Stimulated activated CD4-positive, alpha-beta T cell treated with anti-CD3 and anti-CD28 coated beads, Interleukin-2, amount 100 ng/mL, for 24 hours (primary cell): ENCODE measurements at places on chromosomes 12 and 14.
A peak's percentile ranks its signal among the peaks of the same experiment; 100 is the strongest.

- no peak for DNase-seq
Measured at GRCh38 chr14:44766285-44766684, 195.5 kb downstream of the KLHL28 start.

GRCh38 chr12:93982771-93983315 is 165.5 kb upstream of the PLXNC1 start:
- DNase-seq, result peak; percentile 18

GRCh38 chr12:101609198-101609597 is 14.4 kb downstream of the MYBPC1 start:
- no peak for DNase-seq

- DNase-seq, result no peak
Measured at GRCh38 chr14:74394549-74394948, 31.5 kb downstream of the SYNDIG1L start.

GRCh38 chr12:45208604-45209487 is 7.0 kb upstream of the ANO6 start:
- no peak for DNase-seq

- DNase-seq, result no peak
Measured at GRCh38 chr14:75861161-75861621, 120.6 kb downstream of the TGFB3 start.

- DNase-seq, result no peak
Measured at GRCh38 chr14:35211067-35211466, 81.1 kb upstream of the PSMA6 start.

DNA sequence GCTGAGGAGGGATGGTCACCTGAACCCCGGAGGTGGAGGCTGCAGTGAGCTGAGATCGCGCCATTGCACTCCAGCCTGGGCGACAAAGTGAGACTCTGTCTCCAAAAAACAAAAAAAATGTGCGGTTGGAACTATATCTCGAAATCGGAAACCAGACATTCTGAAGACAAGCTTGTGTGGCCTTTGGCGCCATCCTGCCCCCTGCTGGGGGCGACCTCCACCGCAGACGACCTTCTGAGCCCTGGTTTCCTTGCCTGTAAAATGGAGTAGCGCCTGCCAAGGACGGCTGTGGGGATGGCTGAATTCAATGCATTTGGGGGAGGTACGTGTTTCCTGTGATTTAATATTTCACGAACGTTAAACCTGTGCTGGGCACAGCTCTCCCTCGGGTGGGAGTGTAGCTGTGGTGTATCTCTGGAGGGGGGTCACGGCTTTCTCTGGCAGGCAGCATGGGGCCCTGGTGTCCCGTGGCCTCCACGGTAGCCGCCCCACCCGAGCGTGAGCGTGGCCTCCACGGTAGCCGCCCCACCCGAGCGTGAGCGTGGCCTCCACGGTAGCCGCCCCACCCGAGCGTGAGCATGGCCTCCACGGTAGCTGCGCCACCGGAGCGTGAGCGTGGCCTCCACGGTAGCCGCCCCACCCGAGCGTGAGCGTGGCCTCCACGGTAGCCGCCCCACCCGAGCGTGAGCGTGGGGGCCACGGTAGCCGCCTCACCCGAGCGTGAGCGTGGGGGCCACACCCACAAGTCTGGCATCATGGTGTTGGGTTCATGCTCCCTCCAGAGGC is 55.3 kb downstream of the LRCOL1 start:
- peak; percentile 35 for DNase-seq

DNA sequence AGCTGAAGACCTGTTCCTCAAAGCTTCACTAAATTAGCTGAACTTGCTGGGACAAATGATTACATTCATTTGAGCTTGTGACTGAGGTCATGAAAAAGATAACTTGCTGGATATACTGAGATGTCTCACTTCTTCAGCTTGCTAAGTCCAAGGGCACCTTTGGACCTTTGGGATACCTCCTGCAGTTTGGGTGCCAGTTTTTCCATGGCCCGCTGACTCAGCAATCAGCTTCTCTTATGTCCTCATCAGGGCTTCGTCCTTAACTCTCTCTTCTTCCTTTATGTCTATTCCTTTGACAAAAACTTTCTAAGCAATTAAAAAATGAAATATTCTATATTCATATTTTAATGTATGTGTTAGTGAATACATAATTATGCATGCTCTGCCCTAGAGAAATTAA is 45.6 kb downstream of the OVCH1 start:
- DNase-seq, result no peak

DNA sequence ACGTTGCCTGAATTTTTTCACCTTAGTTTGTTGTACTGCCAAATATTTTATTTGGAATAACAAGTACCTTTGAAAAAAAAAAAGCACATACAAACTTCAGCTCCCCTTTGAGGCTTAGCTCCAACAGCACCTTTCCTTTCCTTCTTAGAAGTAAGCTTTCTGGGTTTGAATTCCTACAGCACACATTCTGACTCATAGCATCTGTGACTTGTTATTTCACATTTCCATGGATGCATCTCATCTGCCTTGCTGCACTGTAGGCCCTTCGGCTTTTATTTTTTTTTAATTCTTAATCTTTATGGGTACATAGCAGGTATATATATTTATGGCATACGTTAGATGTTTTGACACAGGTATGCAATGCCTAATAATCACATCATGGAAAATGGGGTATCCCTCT is 7.2 kb downstream of the LGALS3 start:
- DNase-seq, result no peak

DNA sequence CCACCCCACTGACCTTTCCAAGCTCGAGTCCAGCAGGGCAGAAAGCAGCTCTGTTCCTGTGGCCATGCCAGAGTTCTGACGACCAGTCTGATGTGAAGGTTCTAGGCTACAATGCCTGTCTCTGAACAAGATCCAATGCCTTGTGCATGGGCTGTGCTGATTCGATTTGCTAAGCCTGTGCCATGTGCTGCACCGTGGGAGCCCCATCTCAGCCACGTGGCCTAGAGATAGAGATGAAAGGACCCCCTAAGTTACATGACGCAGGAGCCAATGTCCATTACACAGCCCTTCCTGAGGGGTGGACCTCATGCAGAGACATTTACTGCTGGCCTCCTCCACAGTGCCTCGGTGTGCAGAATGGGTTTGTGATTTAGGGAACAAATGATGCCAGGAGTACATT is 256.0 kb downstream of the SLC15A4 start:
- no peak for DNase-seq

DNA sequence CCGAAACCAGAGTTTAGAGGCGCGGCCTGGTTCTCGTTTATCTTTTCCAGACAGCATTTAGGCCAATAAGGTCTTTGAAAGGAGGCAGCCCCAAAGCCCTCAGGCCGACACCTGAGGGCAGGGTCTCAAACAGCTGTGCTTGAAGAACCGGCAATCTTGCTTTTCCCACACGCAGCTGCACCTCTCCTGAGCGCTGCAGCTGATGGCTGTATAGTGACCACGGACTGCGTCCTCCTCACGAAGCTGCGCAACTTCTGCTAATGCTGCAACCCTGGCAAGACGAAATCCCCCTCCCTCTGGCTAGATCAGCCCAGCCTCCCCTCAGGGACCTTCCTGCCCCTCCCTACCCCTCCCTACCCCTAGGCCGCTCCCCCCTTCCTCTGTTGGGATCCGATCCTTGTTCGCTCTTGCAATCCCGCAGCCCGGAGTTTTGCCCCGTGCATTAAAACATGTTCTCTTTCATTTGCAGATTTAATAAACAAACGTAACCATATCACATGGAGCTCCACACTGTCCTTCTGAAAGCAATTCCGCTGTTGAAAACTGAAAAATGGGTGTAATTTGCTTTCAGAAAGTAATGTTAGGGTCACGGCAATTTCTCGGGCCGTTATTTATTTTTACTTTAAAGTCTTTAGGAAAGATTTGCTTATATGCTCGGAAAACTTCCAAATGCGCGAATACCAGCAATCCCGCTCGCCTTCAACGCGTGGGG is 4.8 kb upstream of the PAX9 start:
- DNase-seq, result no peak

DNA sequence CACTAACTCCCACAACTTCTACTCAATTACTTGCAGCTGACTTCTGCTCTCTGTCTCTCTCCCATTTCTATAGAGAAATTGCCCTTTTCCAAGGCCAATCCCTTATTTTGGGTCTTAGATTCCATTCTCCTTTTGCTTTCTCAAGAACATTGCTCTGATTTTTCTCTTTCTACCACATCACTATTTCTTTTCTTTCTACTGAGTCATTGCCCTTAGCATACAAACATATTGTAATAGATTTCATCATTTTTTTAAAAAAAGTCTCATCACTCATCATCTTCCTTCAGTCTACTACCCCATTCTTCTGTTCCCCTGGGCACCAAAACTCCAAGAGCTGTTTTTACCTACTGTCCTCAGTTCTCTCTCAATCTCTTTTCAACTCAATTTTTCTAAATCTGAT is 4.4 kb upstream of the KCNA1 start:
- no peak for DNase-seq

- DNase-seq, result no peak
Measured at GRCh38 chr14:53360829-53361228, 207.7 kb upstream of the DDHD1 start.

DNA sequence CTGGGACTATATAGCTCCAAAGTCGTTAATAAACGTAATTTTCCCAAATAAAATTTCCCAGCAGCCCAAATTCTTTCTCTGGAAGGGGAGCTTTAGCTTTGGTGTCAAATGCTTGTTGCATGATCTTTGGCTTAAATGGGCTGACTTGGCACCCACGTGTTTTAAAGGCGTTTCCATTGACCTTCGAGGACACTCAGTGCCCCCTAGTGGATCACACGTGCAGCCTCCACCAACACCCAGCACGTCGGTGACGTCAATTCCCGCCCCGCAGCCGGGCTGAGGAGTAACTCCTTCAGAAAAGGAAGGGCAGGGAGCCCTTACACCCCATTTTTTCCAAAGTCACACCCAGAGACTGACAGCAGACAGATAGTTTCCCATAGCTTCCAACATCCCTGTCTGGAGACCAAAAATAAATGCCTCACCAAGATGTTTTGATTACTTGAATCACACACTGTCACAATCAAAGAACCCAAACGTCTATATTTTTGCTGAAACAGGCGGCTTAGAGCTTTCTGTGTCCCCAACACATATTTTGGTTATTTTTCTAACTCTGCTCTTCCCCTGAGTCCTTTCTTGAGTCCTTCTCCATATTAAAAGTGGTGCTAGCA is 707.9 kb downstream of the AACS start:
- peak; percentile 35 for DNase-seq

DNA sequence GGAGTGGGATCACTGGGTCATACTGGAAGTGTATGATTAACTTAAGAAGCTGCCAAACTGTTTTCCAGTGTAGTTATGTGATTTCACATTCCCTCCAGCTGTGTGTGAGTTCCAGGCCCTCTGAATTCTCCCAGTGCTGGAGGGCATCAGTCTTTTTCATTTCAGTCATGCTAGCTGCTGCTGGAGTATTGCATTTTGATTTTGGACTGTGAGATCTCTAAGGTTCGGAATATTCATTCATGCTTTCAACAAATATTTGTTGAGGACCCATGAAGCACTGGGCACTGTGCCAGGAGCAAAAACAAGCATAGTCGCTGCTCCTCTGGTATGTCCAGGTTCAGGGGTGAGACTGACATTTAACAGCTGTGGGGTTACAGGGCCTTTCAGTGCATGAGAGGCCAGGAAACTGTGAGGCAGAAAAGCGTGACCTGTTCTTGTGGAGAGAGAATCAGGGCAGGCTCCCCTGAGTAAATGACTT is 133.2 kb downstream of the SCARB1 start:
- no peak for DNase-seq

DNA sequence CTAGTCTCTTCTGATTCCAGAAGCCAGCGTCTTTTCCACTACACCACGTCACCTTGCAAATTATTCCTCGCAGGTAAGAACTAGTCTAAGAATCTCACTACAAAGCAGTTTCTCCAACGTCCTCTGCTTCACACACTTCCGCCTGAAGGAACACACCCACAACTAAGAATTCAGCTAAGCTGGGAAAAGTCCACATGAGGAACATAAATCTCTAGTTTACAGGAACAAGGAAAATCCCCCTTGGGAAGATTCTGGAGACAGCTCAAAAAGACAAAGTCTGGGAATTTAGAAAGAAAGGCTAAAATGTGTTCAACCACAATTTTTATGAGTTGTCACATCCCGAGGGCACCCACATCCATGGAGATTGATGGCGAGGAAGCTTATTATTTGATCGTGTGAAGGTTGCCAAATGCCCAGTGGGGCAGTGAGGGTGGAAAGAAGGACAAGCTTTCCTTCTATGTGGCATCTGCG is 780.2 kb upstream of the TBX3 start:
- DNase-seq, result no peak

DNA sequence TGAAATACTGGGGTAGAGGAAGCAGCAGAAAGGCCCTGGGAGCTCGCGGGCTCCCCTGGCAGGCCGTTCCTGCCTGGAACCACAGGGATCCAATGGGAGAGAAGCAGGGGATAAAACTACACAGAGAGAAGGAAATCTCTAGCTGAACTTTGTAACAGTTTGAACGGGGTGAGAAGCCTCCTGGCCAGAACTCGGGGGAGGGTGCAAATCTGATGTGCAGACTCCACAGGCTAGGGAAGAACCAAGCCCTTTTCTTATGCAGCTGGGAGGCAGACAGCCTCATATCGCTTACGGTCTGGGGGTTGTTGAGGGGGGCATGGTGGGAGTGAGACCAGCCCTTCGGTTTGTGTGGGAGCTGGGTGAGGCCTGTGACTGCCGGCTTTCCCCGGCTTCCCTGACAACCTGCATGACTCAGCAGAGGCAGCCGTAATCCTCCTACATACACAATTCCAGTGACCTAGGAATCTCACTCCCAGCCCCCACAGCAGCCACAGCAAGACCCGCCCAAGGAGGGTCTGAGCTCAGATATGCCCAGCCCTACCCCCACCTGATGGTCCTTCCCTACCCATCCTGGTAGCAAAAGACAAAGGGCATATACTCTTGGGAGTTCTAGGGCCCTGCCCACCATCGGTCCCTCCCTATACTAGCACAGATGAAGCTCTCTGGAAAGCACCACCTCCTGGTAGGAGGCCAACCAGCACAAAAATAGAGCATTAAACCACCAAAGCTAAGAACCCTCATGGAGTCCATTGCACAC is 143.0 kb downstream of the TMTC1 start:
- DNase-seq, result no peak

DNA sequence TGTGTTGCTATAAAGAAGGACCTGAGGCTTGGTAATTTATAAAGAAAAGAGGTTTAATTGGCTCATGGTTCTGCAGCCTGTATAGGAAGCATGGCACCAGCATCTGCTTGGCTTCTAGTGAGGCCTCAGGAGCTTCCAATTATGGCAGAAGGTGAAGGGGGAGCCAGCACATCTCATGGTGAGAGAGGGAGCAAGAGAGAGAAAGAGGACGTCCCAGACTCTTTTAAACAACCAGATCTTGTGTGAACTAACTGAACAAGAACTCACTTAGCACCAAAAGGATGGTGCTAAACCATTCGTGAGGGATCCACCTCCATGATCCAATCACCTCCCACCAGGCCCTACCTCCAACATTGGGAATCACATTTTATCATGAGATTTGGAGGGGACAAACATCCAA is 6.1 kb upstream of the SNAPC1 start:
- no peak for DNase-seq

GRCh38 chr12:70535896-70536374 is 101.3 kb downstream of the PTPRB start:
- no peak for DNase-seq

GRCh38 chr12:1906579-1906978 is 11.9 kb downstream of the CACNA2D4 start:
- no peak for DNase-seq

- DNase-seq, result no peak
Measured at GRCh38 chr12:67222302-67222701, 46.9 kb upstream of the CAND1 start.

- peak; percentile 72 for DNase-seq
Measured at GRCh38 chr14:94548999-94549985, 11.9 kb upstream of the SERPINA4 start.
